Endothelial cell (in vitro differentiated cells): ENCODE measurements at places on chromosomes 6 and 20.

DNA sequence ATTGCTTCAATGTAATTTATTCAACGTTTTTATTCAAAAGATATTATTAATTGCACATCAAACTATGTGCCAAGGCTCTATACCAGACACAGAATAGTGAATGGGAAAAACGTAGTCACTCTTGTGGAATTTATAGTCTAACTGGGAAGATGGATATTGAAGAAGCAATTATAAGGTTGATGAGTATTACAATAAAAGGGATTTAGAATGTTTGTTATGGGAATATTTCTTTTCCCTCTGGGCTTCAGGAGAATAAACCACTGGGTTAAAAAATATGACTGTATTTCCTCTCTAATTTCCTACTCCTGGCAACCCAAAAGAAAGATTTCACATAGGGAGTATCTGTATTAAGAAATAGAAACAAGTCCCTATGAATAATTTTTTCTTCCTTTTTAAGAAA lies 25.1 kb upstream of the UTRN start:
- no peak for DNase-seq

DNA sequence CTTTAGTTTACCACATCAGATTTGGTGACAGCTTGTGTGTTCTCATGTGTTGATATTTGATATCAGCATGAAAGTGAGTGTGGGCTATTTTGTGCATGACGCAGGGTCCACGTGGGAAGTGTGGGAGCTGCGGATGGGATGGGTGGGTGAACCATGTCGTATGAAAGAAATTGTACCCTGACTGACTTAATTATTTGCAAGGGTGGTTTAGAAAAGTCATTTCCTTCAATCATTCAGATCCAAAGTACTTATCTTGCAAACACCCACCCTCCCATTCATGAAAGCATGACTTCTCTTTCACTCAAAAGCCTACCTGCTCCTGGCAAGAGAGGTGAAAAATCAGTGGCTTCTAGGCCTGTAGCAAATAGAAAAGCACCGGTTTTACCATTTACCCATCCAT lies 91.8 kb upstream of the BACH2 start:
- DNase-seq: no peak

GRCh38 chr6:136502786-136503185 lies 47.4 kb downstream of the MAP7 start:
- DNase-seq: no peak

DNA sequence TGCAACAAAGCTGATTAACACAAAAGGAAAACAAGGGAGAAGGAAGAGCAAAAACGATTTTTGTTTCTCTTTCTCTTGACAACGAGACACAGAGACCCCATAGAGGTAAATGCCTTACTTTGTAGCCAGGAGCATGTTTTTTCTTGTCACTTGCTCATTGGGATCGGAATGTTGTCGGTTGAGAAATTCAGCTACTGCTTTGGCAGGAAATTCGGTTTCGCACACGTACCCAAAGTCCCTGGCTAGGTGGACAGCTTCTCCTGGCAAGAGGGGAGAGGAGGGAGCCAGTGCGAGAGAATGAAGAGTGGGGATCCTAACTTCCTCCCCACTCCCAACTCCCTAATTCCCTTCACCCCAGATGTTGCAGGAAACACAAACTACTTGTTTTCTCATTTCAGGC lies 14.5 kb downstream of the TFAP2A start:
- no peak for DNase-seq

- DNase-seq: no peak
Observed at GRCh38 chr6:10431423-10432164, 16.7 kb upstream of the TFAP2A start.
